ENCODE measurements at places on chromosomes 2 and 18.
A peak's percentile ranks its signal among the peaks of the same experiment; 100 is the strongest.

DNA sequence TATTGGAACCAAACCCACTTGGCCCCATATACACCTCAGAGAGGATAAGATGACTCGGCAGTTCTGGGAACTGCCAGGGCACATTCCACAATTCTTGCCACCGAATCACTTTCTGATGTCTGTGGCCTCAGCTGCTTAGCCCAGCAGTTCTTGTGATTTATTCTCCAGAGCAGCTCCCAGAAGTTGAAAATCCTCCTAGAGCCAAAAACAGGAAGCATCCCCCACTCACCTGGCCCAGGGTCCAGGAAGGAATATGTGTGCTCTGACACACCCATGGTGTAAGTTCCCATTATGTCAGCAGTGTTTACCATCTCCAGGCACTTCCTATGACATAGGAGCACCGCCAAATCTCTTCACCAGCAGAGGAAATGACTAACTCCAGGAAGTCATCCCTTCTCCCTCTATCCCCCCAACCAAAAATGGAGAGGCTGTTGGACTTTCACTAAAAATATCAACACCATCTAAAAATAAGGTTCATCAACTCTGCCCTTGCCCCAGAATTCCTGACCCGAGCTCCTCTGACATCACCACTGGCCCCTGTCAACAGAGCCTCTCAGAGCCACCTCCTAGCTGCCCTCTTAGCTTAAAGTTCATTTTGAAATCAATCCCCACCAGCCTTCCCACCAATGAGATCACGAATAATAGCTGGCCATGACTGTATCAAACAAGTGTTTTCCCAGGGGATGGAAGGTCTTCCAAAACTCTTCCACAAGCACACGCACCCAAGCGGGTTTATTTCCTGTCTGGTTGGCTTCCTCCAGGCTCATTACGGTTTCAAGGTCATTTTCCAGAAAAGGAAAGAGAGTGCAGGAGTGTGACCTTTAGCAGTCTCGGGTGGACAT is 223.1 kb upstream of the PARD3B start:
- DNase-seq = no peak

GRCh38 chr2:181806039-181806392 is 85.5 kb upstream of the ITPRID2 start:
- no peak for DNase-seq

GRCh38 chr2:160700021-160700814 is 206.6 kb upstream of the RBMS1 start:
- DNase-seq = no peak

- peak; percentile 5 for DNase-seq
These were observed 1.8 kb downstream of the SP3 start for GRCh38 chr2:173963323-173963816.

DNA sequence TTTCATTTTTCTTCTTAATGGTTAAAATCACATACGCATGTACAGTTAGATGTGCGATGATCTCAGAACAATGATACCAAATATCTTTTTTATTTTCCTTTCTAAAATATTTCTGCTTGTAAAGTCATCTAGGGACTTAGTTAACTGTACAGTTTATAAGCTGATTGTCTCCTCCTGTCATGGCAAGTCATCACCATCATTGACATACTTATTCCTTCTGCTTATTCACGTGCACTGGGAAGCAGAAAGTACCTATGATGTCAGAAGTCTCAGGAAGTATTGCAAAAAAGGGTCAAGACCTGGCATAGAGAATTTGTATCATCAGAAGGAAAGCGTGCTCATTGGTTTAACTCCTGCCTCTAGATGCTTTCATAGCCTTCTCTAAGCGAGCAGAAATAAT is 154.2 kb downstream of the DSC3 start:
- no peak for DNase-seq

DNA sequence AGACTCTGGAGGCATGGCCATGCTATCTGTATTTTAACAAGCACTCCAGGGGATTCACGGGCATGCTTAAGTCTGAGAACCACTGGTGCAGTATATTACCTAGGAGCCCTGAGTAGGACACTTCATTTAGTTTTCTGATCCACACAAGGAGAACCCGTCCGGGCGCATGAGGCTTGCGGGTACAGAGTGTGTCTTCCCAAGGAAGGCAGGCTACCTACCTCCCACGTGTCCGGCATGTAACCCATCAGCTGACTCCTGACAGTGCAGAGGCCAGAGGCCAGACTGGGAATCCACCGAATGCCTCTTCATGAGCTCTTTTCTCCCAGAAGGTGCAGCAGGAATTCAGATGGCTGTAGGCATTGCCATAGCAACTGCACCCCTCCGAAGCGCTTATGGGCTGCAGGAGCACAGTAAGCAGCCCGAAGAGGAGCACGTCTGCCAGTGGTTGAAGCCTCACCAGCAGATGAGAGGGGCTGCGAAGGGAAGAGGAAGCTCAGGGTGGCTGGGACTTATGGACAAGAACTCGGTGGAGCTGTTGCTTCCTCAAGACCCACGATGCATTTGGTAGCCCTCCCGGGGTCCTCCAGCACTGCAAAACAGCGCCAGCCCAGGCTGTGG is 33.8 kb upstream of the DNMT3A start:
- DNase-seq = no peak

DNA sequence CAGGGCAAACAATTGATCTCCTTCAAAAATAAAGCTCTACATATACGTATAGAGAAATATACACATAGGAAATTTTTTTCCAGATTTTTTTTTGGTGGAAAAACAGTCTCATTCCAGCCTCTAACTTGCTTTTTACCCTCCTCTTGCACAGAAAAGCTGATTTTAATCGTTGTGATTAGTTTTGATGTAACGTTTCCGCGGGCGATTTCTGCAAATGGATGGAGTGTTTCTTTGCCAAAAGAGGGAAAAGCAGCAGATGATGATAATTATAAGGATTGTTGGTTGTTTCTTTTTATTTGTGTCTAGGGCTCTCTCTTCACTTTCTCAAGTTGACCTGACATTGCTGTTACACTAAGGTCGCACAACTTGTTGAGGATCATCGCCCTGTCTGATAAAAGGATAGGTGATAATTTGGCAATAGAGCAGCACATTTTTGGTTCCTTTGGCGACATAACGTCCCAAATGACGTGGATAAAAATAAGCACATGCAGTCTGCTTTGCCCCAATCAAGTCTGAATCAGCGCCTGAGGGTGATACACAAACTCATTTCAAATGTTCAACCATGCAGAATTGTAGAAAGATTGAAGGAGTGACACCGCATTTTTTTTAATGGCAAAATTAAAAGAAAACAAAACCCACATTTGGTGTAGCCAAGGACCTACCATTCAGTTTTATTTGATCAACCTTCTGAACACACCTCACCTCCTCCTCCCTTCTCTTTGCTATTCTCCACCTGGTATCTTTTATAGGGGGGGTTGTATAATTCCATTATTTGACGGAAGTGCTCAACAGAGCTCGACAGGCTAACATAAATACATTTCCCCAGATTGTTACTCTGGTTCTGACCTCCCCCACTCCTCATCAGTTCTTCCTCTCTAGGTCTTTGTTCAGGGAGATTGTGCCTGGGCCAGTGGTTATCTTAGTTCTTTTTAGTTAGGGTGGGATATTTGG is 109.6 kb upstream of the KCTD1 start:
- DNase-seq = no peak

DNA sequence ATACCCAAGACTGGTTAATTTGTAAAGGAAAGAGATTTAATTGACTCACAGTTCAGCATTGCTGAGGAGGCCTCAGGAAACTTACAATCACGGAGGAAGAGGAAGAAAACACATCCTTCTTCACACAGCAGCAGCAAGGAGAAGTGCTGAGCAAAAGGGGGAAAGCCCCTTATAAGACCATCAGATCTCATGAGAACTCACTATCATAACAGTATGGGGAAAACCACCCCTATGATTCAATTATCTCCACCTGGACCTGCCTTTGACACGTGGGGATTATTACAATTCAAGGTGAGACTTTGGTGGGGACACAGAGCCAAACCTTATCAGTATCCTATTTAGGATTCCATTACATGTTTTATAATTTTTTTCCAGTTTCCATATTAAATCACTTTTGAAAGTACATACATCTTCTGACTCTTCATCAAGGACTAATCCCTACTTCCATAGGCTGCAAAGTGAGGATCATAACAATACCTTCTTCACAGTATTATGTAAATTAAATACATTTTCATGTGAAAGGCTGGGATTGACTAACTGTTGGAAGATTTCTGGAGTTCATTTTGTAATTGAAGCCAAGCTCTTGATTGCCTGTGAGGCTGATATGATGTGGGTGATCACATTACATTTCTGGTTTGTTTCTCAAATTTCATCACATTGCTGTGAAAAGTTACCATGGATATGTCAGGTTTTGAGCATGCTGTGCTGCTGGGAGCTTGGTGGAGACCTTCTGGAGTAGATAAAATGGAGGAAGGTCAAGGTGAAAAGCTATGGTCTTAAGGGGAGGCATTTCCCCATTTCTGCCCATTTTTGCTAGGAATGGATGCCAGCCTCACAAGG is 31.7 kb upstream of the CERS6 start:
- DNase-seq = no peak

- DNase-seq = no peak
These were observed 379.4 kb downstream of the SETBP1 start for GRCh38 chr18:45060102-45060501.

DNA sequence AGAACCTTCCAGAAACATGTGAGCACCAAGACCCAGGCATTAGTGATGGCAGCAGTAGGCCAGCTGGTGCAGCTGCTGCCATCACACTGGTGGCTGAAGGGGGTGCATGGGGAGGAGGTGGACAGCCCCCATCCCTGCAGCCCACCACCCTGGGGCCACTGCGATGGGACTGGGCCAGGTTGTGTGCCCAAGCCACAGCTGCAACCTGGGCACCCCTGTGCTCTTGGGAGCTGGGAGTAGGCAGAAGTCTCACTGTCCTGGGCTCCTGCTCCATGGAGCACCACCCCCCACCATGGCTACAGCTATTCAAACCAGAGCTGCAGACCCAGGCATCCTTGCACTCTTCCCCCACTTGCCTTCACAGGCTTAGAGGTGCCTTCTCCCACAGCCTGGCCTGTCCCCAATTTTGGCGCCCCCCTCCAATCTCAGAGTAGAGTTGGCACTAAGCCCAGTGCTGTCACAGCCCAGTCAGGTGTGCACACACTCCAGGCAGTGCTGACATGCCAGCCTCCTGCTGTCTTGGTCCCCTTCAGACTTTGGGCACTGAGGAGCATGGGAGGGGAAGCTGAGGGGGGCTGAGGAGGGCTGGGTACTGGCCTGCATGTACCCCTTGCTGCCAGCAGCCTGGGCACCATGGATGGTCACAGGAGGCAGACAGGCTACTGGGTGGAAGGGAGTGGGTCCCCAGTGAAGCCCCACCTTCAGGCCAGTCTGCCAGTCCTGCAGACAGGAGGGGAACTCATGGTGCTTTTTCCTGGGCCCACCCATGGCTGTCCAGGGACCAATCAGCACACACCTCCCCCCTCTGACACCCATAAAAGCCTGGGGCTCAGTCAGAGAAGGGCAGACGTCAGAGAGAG is 67.1 kb downstream of the CYP26B1 start:
- no peak for DNase-seq

- DNase-seq = no peak
These were observed 189.5 kb upstream of the UBE2E3 start for GRCh38 chr2:180790891-180791290.

GRCh38 chr2:5026571-5027234 is 665.5 kb upstream of the SOX11 start:
- DNase-seq = no peak

DNA sequence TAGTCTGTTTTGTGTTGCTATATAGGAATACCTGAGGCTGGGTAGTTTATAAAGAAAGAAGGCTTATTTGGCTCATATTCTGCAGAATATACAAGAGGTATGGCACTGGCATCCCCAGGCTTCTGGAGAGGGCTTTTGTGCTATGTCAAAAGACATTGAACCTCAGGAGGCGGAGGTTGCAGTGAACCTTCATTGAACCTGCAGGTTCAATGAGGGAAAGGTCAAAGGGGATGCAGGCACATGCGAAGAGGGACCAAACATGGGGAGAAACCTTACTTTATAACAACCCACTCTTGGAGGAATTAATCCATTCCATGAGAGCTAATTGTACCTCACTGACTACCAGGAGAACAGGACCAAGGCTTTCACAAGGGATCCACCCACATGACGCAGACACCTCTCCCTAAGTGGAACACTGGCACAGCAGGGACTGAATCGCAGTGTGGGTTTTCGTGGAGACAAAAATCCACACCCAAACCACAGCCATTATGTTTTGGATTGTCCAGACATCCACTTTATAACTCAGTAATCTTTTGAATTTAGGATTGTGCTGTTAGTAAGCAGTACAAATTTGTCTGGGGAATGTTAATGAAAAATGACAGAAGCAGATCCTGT is 4.1 kb upstream of the SERPINB8 start:
- no peak for DNase-seq

DNA sequence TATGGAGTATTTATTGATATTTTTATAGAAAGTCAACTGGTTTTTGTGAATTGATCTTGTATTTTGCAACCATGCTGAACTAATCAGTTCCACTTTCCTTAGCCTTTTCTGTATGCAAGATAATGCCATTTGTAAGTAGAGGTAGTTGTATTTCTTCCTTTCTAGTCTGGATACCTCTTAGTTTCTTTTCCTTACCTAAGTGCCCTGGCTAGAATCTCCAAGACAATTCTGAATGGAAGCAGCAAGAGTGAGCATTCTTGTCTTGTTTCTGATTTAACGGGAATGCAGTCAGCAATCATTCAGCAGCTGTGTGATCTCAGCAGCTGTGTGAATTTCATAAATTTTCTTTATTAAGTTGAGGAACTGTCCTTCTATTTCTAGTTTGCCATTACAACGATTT is 73.4 kb downstream of the NRXN1 start:
- DNase-seq = no peak

DNA sequence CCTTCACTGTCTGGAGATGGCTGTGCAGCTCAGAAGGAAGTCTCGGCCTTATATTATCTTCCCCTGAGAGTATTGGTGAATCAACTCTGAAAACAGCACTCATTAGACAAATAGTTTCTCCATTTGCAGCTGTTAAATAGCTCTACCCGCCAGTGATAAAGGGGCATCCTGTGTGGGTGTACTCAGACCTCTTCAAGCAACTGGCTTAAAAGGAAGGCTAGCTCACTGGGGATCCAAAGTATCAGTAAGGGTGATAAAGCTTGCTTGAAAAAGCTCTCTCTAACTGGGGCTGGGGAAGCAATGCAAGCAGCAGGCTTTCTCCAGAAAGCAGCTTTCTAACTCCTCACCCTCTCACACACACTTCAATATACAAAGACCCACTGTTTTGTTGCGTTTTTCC is 64.9 kb upstream of the PSMD14 start:
- DNase-seq = no peak

- DNase-seq = no peak
These were observed 282.3 kb downstream of the DYSF start for GRCh38 chr2:71735676-71736075.

GRCh38 chr2:211077216-211077767 is 520.9 kb downstream of the CPS1 start:
- DNase-seq = no peak

DNA sequence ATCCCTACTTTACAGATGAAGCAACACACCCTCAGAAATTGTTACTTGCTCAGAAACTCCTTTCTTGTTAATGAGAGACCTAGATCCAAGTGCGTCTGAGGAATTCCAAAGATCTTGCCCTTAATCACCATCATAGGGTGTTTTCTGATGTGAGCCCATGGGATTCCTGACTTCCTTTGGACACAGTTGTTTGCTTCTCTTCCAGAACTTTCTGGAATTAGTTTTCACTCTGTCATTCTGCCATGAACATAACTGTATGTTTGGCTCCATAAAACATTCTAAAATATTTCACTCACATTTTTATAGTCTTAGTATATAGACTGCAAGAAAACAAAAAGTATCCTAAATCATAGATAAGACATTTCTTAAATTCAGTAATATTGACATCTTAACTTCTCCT is 593.9 kb upstream of the SOX11 start:
- DNase-seq = no peak
